Activated CD8-positive, alpha-beta memory T cell treated with anti-CD3 and anti-CD28 coated beads for 4 hours (primary cell): ENCODE measurements at places on chromosomes 5 and 9.

DNA sequence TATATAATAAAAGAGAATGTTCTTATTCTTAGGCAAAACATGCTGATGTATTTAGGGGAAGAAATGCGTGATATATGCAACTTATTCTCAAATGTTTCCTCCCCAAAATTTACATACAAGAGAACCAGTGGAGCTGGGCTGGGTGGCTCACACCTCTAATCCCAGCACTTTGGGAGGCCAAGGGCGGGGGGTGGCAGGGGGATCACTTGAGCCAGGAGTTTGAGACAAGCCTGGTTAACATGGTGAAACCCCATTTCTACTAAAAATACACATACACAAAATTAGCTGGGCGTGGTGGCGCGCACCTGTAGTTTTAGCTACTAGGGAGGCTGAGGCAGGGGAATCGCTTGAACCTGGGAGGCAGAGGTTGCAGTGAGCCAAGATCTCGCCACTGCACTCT lies 27.5 kb upstream of the UBTD2 start:
- no peak for DNase-seq

- DNase-seq: no peak
Measured at GRCh38 chr5:143678148-143678905, 133.6 kb upstream of the HMHB1 start.

GRCh38 chr9:34993502-34994259 lies 4.1 kb downstream of the DNAJB5 start:
- no peak for DNase-seq

DNA sequence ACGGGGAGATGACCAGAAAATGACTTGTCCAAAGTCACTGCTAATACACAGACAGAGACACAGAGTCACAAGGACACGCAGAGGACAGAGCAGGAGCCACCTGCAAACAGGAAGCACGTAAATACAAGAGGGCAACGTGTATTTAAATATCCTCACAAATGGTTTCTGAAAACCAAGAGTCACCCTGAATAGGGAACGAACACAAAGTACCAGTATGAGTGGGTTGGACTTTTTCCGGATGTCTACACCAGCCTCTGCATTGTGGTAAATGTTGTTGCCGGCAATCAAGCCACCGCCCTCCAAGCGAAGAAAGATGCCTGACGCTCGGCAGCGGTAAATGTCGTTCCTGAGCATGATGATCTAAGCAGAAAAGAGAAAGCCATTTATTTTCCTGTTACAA lies 44.5 kb downstream of the FBXO10 start:
- no peak for DNase-seq

DNA sequence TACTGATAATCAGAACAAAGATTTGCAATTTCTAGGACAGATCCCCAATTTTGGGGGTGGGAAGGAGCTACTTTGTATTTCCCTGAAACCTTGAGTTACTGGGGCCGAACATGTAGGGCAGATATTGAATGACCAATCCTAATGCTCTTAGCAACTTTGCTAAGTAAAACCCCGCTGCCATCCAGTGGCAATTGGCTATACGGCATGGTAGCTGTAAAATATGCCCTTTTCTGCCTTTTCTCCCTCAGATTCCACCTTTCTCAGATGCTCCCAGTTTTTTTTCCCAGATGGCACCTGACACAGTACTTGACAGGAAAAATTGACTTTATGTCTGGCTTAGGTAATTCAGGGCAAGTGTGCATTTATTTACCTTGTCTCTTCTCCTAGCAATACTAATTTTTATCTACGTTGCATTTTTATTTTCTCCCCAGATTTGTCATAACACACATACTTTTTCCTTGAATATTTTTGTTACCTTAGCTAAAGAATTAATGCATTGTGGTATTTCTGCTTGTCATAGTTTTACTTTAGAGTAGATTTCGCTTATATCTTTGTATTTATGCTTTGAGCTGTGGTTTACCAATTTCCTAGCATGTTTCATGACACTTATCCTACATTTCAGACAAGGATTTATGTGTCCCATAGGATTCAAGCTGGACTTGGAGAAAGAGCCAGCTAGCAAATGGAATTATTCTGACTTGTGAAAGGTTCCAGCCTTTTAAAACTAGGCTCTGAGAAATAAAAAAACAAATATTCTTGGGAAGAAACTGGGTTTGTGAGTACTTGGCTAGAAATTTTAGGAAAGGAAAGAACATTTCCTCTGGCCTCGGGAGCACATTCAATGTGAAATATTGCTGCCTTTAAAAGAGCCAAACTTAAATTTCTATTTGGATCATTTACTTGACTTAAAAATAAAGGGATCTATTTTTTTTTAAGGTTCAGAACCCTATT lies 37.4 kb downstream of the PIK3R1 start:
- DNase-seq: no peak

- no peak for DNase-seq
Measured at GRCh38 chr5:137260820-137261695, 238.1 kb downstream of the SPOCK1 start.

- DNase-seq: no peak
Measured at GRCh38 chr5:14787801-14788579, 83.6 kb downstream of the ANKH start.

DNA sequence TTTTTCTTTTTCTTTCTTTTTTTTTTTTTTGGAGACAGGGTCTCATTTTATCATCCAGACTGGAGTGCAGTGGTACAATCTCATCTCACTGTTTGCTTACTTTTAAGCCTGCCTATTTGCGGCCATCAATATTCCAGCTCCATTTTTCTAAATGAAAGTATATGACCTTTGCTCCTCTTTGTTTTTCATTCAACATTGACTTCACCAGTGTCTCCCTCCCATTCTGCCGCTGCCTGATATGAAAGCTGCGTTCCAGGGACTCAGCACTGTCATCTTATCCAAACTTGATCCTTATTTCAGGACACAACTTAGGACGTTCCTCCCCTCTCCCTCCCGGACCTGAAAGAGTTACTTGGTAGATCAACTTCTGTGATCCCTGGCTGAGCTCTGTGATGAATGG lies 73.6 kb downstream of the LRRC70 start:
- DNase-seq: no peak

DNA sequence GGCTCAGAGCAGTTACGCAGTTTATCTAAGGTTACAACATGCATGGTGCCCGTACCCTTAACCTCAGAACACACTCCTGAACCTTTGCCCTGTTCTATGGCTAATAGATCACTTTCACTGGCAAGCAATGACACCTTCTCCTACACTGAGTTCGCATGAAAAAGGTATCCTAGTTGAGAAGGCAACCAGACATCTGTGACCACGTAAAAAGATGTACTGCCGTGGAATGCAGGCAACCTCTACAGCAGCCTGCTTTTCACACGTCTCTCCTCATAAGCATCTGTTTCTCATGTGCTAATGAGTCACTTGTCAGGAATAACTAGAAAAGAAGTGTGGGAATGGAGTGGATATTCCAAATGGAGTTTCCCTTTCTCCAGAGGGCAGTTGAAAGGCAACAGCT lies 71.4 kb downstream of the FBXO38 start:
- DNase-seq: no peak
